GM19239 (cell line): ENCODE measurements at places on chromosomes 1 and 21.

DNA sequence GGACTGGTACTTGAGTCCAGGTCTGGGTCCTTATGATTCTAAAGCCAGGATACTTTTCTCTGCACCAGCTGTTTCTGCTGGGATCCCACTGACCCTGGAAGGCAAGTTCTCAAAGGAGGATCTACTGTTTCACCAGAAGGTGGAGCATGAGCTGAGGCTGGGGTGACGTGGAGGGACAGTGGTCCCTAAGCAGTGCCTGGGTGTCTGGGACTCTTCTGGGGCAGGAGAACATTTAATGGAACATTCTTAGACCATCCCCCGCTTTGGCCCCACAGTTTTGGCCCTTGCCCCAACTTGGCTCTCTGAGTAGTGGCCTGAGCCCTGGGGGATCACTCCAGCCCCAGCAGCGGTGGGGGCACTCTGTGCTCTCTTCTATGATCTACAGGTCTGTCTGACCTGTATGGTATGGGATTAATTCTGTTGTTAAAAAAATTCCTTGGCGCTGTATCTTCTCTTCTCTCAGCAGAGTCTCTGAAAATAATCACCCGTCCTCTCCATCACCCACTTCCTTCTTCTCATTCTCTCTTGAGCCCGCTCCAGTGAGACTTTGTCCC is 60.3 kb upstream of the CSF3R start:
- no peak for DNase-seq

GRCh38 chr1:232986527-232986922 is 36.1 kb downstream of the NTPCR start:
- DNase-seq, result no peak

DNA sequence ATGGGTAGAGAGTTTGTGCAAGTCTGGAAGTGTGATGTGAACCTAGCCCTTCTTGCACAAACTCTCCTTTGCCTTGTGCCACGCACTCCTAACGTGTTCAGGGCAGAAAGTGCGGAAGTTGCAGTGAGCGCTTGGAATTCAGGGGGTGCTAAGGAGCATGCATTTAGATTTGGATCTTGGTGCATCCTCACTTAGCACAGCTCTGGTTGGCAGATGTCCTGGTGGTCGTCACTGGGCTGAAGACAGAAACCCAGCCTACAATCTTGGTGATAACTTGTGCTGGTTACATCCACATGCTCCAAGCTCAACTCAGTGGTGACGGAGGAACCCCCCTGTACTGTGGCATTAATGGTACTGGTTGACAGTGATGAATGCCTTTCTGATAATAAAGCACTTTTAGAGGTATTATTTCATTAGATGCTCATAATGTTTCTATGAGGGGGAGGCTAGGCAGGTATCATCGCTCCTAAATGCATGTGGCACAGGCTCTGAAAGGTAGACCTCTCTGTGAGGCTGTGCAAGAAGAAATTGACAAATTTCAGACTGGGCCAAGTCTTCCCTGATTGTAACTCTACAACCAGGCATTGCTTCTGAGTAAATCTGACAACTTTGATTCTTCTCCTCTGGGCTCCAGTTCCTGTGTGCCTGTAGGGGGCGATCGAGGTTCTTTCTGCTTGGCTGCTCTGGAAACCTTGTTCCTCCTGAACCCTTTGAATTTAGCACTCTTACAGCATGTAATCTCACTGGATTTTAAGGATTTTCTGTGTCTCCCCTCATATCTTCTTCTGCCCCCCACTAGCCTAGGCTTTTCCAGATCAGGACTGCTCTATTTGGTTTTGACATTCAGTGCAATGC is 40.6 kb downstream of the MAPKAPK2 start:
- DNase-seq, result no peak

DNA sequence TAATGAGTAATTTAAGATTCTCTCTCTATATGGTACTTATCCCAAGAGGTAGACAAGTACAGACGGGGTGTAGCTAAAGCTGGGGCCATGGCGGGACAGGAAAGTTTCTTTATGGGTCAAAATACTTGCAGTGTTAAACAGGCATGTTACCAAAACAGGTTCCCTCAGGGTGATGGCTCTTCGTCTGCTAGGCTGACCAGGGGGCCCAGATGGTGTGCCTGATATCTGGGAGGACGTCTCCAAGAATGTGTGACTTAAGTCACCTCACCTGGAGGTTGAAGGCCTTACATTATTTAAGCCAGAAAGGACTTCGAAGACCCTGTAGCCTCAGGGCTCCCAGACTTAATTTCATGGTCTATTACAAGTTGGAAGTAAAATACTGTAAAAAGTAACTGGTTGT is 52.7 kb upstream of the FMOD start:
- no peak for DNase-seq

DNA sequence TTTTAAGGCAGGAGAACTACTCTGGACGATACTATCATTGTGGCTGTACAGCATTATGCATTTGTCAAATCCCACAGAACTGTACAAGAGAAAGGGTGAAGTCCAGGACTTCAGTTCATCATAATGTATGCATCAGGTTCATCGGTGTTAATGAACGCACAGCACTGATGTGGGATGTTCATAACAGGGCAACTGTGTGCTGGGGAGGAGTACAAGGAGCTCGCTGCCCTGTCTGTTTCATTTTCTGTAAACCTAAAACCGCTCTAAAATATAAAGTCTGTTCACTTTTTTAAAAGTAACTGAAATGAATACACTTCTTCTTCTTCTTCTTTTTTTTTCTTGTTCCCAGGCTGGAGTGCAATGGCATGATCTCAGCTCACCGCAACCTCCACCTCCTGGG is 25.0 kb downstream of the TMPRSS2 start:
- DNase-seq, result no peak

DNA sequence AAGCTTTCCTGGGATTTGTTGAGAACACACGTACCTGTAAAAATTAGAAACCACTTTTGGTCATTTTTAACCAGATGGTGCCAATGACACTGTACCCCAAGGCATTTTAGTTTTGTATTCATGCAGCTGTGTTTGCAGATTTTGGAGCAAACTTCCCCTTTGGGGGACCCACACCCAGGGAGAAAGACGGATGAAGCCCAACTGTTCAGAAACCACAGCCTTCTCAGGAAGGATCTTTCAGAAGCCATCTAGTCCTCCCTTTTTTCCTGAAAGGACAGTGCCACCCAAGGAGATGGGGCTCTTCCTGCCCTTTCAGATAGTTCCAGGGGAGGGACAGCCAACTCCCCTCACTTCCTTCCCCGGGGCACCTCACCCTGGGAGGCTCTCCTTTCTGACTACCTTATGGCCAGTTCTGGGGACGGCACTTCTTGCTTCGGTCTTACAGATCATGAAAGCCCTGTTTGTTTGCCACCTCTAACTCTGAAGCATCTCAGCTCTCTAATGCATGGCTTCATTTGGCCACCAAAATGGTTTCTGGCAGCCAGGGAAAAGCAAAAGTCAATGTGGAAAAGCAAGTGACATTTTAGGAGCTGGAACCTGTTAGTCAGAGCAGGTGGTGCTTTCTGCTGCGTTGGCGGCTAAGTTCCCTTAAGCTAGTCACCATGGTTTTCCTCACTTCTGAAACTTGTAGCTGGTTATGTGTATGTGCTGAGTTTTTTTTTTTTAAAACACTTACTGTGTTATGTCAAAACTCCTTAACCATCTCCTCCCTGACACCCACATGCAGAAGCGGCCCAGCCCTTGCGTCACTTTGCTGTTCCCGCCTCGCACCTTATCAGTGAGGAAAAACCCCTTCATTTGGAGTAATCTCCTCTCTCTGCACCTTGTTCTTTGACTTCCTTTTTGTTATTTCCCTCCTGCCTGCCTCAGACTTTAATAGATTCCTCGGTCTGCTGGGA is 10.1 kb downstream of the TMCC2 start:
- DNase-seq, result no peak

DNA sequence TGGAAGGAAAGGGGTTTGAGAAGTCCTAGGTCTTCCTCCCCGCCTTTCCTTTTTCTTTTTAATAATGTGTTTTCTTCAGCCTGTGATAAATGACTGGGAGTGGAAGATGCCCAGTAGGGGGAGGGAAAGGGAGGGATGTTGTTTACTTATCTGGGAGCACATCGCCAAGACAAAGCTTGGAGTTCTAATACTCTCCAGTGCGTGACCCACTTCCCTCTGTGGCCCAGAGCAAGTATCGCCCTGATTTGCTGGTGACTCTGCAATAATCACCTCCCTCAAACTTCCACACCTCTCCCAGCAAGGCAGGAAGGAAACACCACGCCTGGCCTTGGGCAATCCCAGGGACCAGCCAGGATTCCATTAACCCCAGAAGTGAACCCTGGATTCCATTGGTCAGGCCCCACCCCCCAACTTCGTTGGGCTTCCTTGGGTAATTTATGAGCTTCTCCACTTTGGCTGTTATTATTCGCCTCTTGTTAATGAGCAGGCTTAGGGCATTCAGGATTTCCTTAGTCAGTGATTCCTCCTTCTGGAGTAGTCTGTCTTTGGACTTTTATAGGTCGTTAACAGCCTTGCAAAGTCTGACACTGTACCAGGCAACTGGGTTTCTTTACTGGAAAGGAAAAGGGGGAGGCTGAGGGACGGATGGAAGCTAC is 24.3 kb upstream of the GRHL3 start:
- no peak for DNase-seq

- DNase-seq, result no peak
Observed at GRCh38 chr21:38771536-38771935, 34.2 kb upstream of the ETS2 start.

- no peak for DNase-seq
Observed at GRCh38 chr21:39153842-39154241, 29.4 kb downstream of the PSMG1 start.
